Suppressor macrophage treated with lipopolysaccharide for 4 hours (primary cell): ENCODE measurements at places on chromosomes 2 and 18.
A peak's percentile ranks its signal among the peaks of the same experiment; 100 is the strongest.

DNA sequence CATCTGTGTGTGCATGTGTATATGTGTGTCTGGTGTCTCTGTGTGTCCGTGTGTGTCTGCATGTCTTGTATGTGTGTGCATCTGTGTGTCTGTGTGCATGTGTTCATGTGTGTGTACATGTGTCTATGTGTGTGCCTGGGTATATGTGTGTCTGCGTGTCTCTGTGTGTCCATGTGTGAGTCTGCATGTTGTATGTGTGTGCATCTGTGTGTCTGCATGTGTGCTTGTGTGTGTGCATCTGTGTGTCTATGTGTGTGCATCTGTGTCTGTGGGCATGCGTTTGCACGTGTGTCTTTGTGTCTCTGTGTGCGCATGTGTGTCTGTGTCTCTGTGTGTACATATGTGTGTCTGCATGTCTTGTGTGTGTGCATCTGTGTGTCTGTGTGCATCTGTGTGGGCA is 207.7 kb downstream of the TNS1 start:
- DNase-seq = no peak

DNA sequence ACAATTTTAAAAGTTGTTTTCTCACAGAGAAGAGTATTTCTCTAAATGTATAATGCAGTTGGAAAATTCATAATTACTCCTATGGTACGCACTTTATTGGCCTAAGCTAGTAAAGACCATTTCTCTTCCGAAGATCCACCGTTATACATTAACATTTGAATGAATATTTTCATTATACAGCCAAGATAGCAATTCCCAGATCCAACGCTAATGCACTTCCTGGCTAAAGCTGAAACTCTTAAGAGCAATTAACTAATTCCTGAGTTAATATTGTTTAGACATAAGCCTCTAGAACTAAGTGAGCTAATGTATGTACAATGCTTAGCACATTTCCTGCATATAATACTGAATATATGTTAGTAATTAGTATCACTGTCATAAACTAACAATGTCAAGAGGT is 56.2 kb downstream of the PDK1 start:
- no peak for DNase-seq

DNA sequence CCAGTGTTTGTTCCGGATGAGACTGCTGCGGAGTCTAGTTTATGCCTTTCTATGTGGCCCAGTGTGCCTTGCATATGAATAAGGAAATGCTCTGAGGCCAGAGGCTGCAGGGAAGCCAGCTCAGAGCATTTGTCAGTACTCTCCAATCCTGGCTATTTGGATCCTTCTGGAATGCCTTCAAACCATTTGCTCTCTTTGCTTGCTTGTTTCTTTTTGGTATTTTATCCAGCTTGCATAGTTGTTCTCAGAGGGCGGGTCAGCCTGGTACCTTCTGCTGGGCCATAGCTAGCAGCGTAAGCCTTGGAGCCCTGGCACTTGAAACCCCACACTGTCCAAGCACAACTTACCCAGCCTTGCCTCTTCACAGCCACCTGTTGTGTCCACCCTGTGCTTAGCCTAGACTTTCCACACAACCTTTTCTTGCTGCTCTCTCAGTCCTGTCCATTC is 20.5 kb downstream of the CENPO start:
- DNase-seq = no peak

- DNase-seq = no peak
These were observed 217.8 kb upstream of the NXPH2 start for GRCh38 chr2:138997856-138998517.

DNA sequence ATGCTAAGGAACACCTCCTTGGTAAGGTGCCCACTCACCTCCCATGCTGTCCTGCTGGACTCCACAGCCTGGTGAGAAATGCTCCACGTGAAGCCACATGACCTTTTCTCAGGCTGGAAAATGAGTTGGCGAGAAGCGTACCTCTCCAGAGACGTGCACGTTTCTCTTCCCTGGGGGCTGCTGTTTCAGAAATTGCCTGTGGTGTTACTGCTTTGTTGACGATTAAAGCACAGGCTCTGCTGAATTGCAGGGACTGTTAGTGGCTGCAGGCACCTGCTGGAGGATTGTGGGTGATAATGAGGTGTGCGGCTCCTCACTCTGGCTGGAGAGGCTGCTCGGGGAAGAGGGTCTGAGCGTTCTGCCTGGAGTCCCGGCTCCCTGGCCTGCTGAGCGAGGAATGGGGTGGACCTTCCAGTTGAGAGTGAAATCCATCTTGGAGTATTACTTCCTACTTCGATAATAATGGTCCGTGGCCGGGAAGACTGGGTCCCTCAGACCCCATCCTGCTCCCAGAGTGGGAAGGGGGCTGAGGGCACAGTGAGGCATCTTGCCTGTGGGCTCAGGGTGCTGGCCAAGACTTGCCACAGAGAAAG is 199.3 kb upstream of the HDAC4 start:
- DNase-seq = no peak

DNA sequence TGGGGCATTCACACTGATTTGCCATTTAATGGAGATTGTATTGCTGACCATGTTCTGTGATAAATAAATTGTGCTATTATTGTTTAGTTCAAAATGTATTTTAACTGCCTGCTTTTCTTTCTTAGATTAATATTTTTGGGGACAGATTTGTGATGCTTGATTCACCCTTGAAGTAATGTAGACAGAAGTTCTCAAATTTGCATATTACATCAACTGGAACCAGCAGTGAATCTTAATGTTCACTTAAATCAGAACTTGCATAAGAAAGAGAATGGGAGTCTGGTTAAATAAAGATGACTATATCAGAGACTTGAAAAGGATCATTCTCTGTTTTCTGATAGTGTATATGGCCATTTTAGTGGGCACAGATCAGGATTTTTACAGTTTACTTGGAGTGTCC is 1.8 kb downstream of the DNAJC10 start:
- no peak for DNase-seq

GRCh38 chr2:132991471-132992045 is 321.6 kb upstream of the LYPD1 start:
- no peak for DNase-seq

DNA sequence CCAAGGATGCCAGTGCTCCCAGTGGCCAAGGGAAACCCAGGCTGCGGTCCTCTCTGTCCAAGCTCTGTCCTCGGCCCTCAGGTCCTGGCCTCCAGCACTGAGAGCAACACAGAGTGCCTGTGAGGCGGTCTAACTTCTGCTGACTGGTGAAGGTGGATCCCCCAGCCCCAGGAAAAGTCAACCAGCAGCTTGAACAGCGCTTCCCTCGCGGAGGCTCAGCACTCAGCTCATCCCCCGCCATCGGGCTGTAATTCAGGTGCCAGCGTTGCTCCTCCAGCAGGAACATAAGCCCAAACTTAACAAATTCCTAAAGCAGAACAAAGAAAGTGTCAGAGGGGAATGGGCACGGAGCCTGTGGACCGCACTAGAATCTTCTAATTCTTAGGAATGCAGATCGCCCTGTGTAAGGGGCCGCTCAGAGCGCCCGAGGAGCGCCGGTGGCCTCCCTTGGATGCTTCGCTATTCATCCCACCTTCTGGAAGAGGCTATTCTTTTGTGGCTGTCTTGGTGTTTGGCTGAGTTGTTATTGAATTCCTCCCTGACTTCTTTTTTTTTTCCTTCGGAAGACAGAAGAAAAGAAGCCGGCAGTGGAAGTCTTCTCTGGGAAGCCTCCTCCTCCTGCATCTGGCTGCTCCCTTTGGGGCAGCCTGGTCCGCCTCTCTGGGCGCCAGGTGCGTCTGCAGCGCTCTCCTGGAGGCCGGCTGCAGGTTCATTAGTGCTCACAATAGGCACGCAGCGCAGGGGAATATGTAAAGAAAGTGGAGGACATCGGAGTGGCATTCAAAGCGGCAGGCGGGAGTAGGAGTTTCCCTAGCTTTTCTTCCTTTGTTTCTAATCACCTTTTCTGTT is 905.6 kb downstream of the TSN start:
- no peak for DNase-seq

DNA sequence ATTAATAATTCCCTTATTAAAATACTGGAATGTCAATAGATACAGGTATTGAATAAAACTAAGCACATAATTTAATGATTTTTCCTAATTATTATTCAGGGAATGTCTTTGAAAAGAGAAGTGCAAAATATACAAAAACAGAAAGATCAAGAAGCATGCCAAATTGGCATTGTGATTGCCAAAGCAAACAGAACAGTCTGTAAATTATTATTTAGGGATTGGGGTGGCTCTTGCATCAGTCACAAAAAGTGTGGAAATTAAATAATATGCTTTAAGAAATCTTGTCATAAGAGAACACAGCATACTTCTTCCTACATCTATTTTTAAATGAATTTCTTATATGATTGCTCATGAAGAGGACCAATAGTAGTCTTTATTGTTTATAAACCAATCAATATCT is 1211.9 kb downstream of the DPP10 start:
- no peak for DNase-seq

- no peak for DNase-seq
These were observed 252.1 kb downstream of the ZNF521 start for GRCh38 chr18:25099895-25100294.

GRCh38 chr18:8990276-8991031 is 112.0 kb upstream of the NDUFV2 start:
- DNase-seq = no peak

DNA sequence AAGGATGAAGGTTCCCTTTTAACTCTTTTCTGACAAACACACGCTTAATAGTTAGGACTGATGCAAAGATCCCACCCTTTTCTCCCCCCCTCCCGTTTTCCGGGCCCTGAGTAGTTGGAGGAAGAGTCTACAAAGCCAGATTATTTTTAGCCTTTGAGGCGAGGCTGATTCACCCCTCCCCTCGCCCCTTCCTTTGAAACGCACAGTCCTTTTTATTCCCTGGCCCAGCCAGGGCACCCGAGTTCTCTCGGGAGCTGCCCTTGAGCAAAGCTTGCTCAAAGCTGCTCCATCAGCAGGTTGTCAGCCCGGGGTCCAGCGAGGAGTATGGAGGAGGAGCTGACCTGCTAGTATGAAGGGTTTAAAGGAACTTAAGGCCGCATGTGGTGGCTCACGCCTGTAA is 47.1 kb upstream of the SPRED2 start:
- DNase-seq = no peak

DNA sequence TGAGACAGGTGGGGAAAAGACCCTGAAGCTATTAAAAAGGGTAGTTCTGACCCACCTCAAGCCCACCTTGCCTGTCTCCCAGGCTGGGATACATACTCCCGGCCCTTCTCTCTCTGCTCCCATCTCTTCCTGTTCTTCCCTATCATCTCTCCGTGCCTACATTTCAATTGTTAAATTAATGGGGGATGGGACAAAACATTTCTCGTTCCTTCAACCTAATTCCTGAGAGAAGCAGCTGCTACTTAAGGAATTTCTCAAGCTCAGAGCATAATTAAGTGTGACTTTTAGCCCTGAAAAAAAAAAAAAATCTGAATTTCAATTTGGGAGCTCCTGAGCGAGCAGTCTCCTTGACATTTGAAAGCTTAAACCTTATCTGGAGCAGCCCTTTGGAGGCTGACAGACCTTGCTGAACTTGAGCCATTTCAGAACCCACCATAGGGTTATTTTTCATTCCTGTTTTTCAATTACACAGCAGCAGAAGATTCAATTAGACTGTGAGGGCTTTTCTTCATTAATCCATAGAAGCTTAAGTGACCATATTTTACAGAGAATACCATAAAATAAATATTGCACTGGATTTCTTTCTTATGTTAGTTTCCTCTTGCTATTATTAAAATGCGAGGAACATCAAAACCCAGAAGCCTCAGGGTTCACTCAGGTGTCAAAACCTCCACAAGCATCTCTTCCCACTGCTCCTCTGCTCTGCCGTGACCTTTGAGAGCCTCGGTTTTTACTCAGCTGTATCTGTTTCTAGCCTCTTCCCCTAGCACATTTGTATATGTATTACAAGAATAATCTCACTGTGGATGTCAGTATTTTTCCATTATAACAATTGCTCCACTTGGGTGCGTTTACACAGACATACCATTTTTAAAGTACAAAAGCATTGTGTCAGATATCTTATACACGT is 125.7 kb downstream of the B3GNT2 start:
- DNase-seq = no peak

DNA sequence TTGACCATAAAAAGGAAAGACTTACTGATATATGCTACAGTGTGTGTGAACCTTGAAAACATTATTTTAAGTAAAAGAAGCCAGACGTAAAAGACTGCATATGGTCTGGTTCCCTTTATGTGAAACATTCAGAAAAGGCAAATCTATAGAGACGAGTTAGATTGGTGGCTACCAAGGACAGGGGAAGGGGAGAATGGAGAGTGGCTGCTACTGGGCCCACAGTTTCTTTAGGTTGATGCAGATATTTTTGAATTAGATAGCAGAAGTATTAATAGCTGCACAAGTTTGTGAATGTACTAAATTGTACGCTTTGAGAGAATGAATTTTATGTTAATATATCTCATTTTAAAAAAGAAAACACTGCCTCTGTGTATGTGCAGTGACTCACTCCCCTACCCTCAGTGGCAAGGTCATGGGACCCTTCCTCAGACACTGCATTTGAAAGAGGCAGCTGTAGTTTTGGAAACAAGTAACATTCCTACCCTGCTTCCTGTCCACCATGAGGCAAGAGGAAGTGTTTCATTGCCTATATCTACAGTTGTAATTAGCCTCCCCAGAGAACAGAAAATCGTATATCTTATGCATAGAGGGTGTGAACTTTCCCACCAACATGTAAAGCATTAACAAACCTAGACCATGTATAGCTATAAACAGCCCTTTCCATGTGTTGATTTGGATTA is 29.8 kb upstream of the ARMC9 start:
- DNase-seq = peak; percentile 61

- no peak for DNase-seq
These were observed 83.6 kb downstream of the LTBP1 start for GRCh38 chr2:33030326-33030725.

DNA sequence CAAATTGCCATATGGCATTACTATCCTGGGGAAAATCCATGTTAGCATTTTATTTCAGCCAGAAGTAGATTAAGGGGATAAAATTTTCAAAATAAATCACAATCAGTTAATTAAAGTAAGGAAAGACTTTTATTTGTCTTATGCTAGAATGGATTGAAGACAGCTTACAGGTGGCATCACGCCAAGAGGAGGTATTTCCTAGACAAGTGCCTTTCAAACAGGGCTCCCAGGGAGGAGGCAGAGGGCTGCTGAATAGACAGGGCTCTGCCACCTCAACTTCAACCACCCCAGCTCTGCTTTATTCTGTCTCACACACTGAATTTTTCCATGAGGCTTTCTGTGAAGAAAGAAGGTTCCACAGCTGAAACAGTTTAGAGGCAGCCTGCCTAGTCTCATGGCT is 12.2 kb downstream of the CCDC68 start:
- no peak for DNase-seq

DNA sequence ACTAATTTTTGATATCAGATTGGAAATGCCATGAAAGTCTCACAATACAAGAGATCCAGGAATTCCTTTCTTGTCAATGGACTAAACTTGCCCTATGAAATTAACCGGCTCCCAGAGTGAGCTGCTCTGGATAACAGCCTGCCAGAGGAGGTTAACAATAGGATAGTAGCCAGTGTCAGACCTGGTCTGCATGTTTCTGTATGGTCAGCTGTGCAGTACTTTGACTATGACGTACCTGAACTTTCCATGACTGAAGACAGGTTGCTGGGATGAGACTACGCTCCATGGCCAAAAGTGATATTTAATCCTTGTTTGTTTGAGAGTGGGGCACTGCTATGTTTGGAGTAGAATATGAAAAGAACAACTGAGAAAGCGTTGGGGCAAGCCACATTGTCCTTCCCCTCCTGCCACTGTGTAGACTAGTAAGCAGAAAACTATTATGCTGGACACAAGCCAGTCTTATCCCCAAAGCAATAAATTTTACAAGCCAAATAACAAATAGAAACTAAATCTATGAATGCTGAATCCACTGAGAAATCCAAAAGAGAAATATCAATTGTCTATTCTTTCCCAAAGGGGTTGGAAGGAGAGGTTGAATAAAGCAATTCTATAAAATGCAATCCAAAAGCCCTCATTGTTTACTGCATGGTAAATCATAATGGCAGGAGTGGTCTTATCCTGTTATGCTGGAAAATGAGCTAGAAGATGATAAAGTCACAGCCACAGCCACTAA is 115.5 kb upstream of the CYP26B1 start:
- DNase-seq = no peak
